ENCODE measurements at places on chromosomes 1 and 21.

DNA sequence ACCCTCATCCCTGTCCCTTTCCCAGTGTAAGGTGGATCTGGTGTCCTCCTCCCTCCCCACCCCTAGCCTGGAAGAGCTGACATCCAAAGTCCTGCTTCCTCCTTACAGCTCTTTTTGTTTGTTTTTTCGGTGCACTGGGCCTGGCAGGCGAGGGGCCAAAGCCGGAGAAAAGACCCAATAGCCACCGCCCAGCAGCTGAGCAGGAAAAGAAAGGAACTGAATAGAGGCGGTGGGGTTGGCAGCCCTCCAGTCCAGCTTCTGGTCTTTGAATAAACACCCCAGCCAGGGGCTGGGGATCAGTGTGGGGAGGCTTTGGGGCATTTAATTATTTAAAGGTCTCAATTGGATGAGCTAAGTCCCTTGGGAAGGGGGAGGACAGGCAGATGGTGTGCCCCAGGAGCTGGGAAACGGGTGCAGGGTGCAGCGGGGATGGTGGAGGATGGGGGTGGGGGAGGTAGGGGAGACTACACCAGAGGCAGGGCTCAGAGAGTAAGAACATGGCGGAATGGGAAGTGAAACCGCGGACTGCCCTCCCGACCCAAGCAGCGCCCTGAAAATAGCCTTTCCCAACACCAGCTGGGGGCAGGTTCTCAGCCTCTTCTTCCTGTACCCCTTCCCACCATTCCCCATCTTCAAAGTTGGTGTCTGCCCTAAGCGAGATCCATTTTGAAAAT is 20.2 kb downstream of the BTG2 start:
- peak; percentile 75 for DNase-seq

- DNase-seq: no peak
Measured at GRCh38 chr1:98113811-98114210, 193.0 kb upstream of the DPYD start.

- DNase-seq: no peak
Measured at GRCh38 chr1:11540773-11541160, 61.8 kb downstream of the DISP3 start.

GRCh38 chr1:207669528-207670009 is 24.6 kb downstream of the CR1L start:
- no peak for DNase-seq

DNA sequence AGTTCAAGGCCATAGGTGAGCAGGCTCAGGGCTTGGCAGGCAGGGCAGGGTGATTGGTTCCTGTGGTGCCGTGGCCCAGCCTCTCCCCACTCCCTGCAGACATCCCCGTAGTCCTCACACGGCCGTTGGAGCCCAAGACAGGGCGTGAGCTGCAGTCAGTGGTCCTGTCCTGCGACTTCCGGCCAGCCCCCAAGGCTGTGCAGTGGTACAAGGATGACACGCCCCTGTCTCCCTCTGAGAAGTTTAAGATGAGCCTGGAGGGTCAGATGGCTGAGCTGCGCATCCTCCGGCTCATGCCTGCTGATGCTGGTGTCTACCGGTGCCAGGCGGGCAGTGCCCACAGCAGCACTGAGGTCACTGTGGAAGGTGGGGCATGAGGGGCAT is 71.9 kb downstream of the OBSCN start:
- DNase-seq: no peak

GRCh38 chr1:22884806-22885530 is 87.7 kb downstream of the LACTBL1 start:
- no peak for DNase-seq

DNA sequence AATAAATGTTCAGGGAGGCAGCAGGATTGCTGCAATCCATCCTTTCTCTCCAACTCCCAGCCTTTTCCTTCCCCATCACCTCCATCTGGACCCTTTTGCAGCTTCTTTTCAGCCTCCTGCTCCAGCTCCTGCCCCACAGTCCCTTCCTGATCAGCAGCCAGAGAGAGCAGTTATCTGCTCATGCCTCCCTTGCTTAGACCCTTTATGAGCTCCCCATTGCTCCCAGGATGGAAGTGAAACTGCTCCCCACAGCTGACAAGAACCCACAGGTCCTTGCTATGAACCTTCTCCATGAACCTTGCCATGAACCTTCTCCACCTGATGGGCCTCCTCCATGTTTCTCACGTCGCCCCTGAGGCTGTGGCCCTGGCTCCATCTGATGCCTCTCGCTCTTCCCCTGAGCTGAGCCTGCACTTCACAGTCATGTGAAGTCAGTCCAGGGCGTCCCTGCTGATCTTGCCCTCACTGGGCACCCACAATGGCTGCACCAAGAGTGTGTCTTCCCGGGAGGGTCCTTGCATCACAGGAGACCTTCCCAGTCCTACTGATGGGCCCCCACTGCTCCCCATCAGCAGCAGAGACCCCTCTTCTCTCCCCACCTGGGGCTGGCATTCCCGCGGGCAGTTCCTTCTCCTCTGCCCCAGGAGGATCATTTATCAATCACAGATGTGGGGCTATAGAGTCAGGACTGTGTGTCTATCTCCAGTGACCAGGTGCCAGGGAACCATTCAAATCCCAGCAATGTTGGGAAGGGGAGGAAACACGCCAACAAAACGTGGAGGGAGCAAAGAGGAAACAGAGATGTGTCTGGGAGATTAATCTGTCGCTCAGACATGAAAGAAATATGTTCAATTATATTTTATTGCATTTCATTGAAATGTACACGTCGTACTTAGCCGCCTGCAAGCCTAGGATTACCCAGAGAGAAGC is 73.1 kb downstream of the MATN1 start:
- DNase-seq: no peak

Measured in suppressor macrophage (primary cell).